Left kidney (tissue), 8 donors: ENCODE measurements at places on chromosomes 6 and 20. TPM values are rescaled to one million over a fixed set of nuclear protein-coding genes. Genes with fewer than 3 reads are reported as not detected.

GRCh38 chr6:121711472-121711871 is 276.0 kb downstream of the GJA1 start:
- no peak for DNase-seq

PROKR2 gene
- not detected for polyA plus RNA-seq

- DNase-seq = no peak
Measured at GRCh38 chr6:142761756-142762155, 183.2 kb downstream of the HIVEP2 start.

MCCD1 gene
- polyA plus RNA-seq = 11.9 TPM

- DNase-seq = no peak
Measured at GRCh38 chr20:59268870-59269269, 31.5 kb upstream of the EDN3 start.

- no peak for DNase-seq
Measured at GRCh38 chr6:112384511-112384910, 37.4 kb downstream of the RFPL4B start.

DNA sequence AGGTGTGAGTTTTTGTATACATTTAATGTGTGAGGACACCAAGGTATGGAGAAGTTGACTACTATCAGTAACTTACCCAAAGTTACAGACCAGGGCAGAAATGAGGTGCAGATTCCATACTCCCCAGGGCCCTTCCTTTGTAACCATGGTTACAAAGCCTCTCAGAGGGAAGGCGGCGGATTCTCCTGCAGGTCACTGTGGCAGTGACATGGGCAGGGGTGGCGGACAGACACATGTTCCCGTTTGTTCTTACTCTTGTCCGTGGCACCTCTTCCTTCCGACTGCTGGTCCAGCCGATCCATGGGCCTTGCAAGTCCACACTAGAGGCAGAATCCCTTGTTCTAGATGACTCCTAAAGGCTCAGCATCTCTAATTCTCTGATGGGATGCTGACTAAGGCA is 43.0 kb downstream of the PDYN start:
- no peak for DNase-seq

RPS6KA2 gene
- polyA plus RNA-seq = 29.2 TPM

PLA2G7 gene
- polyA plus RNA-seq = 2.6 TPM

DNA sequence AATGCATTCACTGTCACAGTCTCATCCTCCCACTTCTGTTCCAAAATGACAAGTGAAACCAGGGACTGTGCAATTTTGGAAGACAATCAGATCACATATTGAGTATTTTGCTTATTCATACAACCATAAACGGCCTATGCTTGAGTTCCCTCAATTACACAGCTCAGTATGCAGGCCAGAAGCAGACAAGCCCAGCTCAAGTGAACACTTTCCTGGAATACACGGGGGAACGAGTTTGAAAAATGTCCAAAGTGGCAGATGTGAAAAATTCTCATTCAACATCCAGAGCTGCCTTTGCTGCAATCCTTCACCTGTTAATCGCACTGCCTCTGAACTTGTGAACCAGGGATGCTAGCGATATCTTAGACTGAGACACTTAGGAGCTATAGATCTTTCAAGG is 190.2 kb downstream of the COL9A1 start:
- no peak for DNase-seq

DNA sequence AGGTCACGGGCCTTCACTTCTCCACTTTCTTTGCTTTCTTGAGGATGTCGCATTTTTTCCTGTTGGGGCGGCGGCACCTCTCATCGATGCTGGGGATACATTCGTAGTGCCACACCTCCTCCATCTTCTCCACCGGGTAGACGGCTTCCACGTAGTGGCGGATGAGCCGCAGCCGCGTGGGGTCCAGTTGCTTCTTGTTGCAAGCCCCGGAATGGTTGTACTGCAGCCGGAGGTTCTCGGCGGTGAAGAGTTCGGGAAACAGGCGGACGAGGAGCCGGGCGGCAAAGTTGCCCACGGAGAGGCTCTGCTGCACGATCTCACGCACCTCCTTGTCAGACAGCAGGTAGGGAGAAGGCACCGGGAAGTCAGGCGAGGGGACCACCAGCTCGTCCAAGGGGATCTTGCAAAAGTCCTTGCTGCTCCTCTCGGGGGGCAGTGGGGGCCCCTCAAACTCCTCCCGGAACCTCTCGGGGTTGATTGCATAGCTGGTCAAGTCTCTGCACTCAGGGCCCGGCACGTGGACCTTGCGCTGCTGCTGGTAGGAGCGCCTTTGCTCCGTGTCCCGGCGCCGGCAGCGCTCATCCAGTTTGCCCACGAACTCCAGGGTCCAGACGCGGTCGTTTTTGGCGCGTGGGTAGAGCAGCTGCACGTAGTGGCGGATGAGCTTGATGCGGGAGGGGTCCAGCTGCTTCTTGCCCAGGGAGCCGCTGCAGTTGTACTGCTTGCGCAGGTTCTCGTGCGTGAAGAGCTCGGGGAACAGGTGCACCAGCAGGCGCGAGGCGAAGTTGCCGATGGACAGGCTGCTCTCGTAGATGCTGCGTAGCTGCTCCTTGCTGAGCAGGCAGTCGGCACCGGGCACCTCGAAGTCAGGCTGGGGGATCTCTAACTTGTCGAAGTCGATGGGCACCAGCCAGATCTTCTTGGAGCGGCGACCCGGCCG is 41.0 kb downstream of the MTRES1 start:
- no peak for DNase-seq

- no peak for DNase-seq
Measured at GRCh38 chr6:89268776-89269175, 46.3 kb downstream of the GABRR2 start.

- no peak for DNase-seq
Measured at GRCh38 chr6:93728150-93728549, 308.8 kb upstream of the EPHA7 start.

GRCh38 chr20:11344939-11345338 is 572.8 kb upstream of the BTBD3 start:
- DNase-seq = no peak

TRIM10 gene
- polyA plus RNA-seq = 0.27 TPM

DNA sequence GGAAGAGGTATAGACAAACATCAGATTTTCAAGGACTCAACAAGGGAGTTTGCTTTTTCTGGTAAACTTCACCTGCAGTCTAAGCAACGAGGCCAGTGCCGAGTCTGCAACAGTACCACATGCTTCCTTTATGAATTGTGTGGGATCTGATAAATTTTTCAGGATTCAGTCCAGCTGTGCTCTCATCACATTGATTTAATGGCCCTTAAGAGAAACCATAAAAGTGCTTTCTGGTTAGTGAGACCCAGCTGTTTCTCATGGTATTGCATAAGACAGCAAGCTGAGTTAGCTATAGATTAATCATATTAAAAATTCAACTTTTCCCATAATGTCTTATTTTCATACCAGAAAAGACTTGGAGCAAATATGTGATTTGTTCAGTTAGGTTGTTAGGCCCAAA is 291.4 kb downstream of the CENPW start:
- DNase-seq = peak; percentile 53

SLC32A1 gene
- 1.6 TPM for polyA plus RNA-seq

GRCh38 chr6:11595903-11596302 is 58.4 kb downstream of the TMEM170B start:
- DNase-seq = no peak

DNA sequence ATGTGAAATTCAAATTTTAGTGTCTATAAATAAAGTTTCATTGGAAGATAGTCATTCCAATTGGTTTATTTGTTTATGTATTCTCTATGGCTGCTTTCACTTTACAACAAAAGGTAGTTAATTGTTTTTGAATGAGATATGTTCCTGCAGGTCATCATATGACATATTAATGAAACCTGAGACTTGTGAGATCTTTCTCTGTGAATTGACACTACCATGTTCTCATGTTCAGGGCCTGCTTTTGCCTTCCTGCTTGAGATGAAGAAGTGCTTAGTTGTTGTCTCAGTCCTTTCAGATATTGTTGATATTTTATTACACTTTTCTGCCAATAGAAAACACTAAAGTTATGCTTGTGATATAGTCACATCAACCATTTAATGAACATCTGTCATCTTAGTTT is 132.5 kb downstream of the UTRN start:
- no peak for DNase-seq

GRCh38 chr6:112310439-112311125 is 36.5 kb upstream of the RFPL4B start:
- DNase-seq = no peak

DLL1 gene
- polyA plus RNA-seq = 8.2 TPM

GRCh38 chr20:59831916-59832270 is 101.5 kb downstream of the SYCP2 start:
- no peak for DNase-seq

DNA sequence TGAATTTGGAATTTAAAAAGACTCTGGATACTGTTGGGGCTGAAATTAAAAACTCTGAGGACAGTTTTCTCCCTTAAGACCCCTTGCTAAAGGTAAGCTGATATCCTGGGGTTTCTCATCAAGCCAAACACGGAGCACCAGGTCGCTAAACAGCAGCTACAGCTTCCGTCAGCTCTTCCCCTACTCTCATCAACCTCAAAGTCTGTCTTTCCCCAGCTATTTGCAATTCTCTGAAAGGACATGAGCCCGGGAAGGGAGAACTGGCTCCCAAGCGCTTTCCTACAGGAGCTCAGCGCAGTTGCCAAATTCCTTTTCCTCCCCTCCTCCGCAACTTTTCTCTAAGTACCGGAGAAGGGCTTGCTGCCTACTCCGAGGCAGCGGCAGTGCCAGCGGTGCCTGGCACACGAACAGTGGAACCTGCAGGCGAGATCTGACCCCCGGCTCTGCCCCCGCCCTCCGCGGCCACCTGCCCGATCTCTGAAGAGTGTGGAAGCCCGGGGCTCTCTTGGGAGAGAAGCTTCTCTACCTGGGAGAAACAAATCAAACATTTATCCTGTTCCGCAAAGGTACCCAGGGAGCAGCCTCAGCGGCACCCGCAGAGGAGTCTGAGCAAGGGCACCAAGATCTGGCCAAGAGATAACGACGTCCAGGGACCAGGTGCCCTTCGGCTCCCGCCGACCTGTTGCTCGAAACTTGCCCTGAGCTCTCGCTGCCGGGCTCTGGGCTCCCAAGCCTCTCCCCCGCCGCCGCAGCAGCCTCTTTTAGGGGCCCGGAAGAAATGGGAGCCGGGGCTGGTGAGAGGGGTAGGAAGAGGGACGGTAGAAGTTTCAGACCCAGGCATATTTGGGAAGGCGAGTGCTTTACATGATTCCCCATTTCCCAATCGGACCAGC is 2.2 kb downstream of the CBLN4 start:
- DNase-seq = no peak
